ENCODE measurements at places on chromosomes 2 and 18.

- no peak for DNase-seq
Measured at GRCh38 chr2:73063909-73064875, 7.3 kb downstream of the SFXN5 start.

GRCh38 chr2:223477318-223477717 lies 124.8 kb downstream of the SCG2 start:
- no peak for DNase-seq

GRCh38 chr2:85957256-85957655 lies 68.5 kb upstream of the ST3GAL5 start:
- DNase-seq, result no peak

- no peak for DNase-seq
Measured at GRCh38 chr2:98293030-98293429, 53.2 kb upstream of the CNGA3 start.

DNA sequence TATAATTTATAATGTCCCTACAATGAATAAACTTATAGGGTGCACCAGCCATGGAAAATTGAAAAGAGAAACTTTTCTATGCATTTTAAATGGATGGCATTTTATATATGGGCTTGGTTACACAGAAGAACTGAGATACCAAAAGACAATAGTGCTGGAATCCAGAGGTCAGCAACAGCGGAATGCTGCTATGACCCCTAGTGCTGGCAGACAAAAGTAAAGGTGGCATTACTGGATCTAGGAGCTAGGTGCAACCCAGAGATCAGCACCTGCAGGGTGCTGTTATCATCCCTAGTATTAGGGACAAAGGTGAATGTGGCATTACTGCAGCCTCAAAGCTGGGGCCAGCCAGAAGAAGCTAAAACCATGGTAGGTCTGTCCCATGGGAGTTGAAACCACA lies 392.7 kb upstream of the ST6GAL2 start:
- no peak for DNase-seq

Data from anterior cingulate cortex (tissue), 58 donors.